EH (cell line): ENCODE measurements at places on chromosomes 6 and 20.

DNA sequence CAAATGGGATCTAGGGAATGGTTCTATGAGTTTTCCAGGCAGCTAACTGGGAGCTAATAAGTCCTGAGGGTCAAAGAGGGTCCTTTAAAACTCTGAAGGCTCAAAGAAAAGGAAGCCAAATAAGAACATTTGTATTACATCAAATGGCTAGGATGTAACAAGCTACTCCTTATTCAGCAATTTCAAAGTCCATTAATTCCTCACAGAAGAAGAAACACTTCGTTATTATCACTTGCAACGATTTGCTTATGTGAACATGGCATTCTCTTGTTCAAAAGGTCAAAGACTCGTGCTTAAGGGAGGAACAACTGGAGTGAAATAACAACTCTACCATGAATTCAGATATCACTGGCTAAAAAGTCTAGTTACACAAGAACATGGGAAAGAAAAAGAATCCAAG is 70.8 kb upstream of the FBXO30 start:
- DNase-seq: no peak

GRCh38 chr6:30570740-30571074 is 535 bp upstream of the ABCF1 start:
- DNase-seq: no peak

GRCh38 chr20:17958373-17959256 is 10.0 kb downstream of the SNX5 start:
- peak; percentile 48 for DNase-seq

GRCh38 chr20:63682384-63683139 is 13.9 kb upstream of the TNFRSF6B start:
- DNase-seq: peak; percentile 99

GRCh38 chr6:25670208-25670607 is 18.2 kb downstream of the SCGN start:
- DNase-seq: no peak

- peak; percentile 31 for DNase-seq
Observed at GRCh38 chr6:131383421-131384411, 189.3 kb upstream of the ARG1 start.
